ENCODE measurements at places on chromosomes 13 and 19.

DNA sequence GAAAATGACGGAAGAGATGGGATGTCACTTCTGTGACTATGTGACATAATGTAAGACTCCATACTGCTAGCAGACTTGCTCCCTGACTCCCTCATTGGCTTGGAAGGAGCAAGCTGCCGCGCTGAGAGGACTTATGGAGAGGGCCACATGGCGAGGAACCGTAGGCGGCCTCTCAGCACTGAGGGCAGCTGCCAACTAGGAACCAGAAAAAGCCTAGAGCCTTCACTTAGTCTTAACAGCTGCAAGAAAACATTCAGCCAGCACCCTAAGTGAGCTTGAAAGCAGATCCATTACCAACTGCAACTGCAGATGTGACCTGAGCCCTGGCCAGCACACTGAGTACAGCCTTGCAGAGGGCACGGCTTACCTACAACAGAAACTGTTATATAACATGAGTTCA, 33.9 kb downstream of the USP12 start:
- DNase-seq = no peak

GRCh38 chr19:14683439-14683838, 6.4 kb upstream of the ZNF333 start:
- DNase-seq = no peak

GRCh38 chr13:53127373-53127772, 98.8 kb downstream of the OLFM4 start:
- no peak for DNase-seq

- no peak for DNase-seq
Measured at GRCh38 chr19:17448131-17448967, at the start of gene TMEM221. TSS of gene TMEM221 (minus strand) at chr19:17448668. CDS start at chr19:17448462, 206 bp downstream.

DNA sequence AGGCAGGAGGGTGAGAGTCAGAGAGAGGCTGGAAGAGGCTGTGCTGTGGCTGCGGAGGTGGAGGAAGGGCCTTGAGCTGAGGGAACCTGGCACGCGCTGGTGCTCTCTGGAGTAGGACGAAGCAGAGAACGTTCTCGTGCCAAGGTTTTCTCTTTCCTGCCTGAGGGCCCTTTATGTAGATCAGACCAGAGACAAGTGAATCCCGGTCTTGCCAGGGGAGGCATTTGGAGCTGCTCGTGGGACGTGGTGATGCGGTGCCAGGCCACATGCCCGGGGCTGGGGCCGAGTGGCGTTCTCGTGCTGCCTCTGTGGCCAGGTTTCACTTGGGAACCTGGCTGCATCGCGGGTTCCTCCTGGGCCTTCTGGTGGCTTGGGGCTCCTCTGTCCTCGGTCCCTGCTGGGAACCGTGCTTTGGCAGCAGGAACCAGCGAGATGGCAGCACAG, 54.2 kb downstream of the KDM4B start:
- DNase-seq = no peak

DNA sequence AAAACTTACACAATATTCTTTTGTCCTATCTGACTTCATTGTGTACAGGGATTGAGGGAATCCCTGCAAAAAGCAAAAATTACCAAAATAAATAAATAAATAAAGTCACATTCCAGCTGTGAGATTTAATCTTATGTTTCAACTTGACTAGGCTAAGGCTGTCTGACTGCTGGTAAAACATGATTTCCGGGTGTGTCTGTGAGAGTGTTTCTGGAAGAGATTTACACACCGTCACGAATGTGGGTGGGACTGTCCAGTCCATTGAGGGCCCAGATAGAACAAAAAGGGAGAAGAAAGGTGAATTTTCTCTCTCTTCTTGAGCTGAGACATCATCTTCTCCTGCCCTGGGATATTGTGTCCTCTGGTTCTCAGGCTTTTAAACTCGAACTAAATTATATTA, 166.1 kb downstream of the LIG4 start:
- DNase-seq = no peak

DNA sequence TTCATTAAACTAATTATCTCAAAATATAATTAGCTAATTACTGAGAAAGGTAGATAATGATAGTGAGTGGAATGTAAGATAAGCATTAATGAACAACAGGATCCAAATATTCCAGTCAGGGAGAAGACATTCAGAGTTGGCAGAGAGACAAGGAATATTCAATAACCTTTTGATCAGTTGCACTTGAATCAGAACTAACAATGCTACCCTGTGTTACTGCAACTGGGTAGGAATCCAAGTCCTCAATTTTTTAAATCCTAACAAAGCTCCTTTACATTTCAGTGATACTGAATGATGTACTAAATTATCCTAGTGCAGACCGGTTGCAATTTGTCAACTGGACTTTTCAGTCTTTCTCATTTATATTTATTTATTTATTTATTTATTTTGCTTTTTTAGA, 107.1 kb upstream of the MIR17HG start:
- no peak for DNase-seq

DNA sequence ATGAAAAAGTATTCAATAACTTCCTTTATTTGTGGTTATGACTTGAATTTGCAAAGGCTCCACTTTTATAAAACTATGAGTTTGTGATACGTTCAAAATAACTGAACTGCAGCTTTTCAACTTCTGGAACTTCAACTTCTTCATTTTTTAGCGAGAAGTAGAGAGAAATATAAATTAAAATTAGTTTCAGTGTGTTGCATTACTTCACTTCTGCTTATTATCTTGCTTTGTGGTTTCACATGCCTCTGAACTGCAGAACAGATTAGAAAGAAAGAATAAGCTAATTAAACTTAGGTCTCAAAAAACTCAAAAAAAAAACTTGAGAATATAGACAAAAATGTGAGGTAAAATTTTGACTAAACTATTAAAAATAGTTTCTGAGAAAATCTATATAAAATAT, 1073.4 kb downstream of the PCDH17 start:
- DNase-seq = no peak

GRCh38 chr13:110044551-110045111, 258.2 kb upstream of the IRS2 start:
- no peak for DNase-seq

- DNase-seq = no peak
Measured at GRCh38 chr19:4425537-4425936, 23.1 kb downstream of the CHAF1A start.

- peak; percentile 43 for DNase-seq
Measured at GRCh38 chr13:85864963-85865530, 65.8 kb upstream of the SLITRK6 start.

- DNase-seq = peak; percentile 84
Measured at GRCh38 chr19:5987077-5987818, 9.3 kb upstream of the RANBP3 start.

DNA sequence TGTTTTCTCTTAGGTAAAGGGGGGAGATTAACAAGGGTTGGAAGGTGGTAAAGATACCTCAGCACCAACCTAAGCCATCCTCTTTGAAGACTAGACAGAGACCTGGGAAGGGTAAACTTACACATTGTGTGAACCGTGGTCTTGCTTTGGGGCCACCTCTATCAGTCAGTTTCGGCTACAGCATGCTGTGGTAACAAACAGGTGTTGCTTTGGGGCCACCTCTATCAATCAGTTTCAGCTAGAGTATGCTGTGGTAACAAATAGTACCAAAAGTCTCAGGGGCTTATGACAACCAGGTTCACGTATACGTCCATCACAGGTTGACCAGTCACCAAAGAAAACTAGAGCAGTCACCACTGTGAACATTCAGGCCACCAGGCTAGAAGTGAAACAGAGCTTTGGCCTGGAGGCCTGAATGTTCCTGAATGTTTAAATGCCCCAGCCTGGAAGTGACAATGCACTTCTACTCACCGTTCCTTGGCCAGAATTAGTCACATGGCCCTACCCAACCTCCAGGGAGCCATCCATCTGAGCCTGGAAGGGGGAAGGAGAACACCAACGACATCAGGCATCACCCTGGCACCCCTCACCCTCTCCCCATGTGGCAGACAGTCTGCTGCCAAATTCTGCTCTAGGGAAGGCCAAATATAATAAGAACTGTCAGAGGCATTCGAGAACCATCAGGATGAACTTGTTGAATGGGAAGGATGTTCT, 3.8 kb downstream of the FXYD7 start:
- DNase-seq = no peak

DNA sequence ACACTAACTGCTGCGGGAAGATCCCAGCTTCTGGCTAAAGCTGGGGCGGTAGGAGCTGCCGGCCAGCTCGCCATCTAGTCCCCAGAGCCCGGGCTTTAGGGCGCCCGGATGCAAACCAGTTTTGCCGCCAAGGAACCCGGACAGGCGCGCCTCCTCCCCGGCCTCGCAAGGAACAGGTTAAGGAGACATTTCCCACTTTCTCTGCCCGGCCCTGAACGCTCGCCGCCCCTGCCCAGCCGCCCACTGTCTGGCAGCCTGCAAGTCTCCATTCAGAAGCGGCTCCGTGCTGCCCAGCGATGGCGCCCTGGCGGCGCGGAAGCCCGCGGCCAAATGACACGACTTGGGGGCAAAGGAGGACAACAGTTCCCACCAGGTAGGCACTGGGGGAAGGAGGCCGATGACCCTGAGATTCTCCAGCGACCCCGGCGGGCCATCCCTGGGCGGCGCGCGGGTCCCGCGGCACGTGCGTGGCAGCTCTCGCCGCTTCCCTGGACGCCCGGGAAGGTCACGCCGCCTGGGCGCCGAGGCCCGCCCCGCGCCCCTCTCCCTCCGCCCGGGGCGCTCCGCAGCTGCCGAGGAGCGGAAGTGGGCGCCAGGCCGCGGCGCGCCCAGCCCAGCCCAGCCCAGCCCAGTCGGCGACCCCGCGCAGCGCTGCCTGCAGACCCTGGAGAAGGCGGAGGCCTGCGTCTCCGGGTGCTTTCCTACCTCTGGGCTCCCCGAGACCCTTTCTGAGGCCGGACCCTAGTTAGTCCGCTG, 42.2 kb upstream of the HNRNPA1L2 start:
- DNase-seq = peak; percentile 22

DNA sequence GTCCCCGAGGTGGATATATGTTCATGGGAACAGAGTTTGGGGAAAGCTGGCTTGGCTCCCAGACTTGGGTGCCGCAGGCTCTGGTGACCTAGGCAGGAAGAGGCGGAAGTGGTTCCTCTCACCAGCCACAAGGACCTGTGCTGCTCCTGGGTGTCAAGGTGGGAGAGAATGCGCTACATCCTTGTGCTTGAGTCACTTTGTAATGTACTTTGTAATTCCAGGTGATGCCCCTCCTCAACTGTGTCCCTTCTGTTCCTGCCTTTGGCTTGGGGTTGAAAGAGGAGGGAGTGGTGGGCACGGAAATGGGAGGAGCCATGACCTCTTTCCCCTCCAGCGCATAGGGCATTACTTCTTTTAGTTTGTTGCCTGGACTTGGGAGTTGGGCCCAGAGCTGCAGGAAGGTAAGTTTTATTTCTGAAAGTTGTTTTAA, 10.9 kb downstream of the GARRE1 start:
- DNase-seq = no peak

- no peak for DNase-seq
Measured at GRCh38 chr13:55410398-55411330, 1730.1 kb upstream of the PRR20A start.

GRCh38 chr13:107867701-107868661, 347.4 kb downstream of the LIG4 start:
- no peak for DNase-seq
